Left ventricle myocardium superior (tissue), 1 donor: ENCODE measurements at places on chromosomes 16 and 17.

DNA sequence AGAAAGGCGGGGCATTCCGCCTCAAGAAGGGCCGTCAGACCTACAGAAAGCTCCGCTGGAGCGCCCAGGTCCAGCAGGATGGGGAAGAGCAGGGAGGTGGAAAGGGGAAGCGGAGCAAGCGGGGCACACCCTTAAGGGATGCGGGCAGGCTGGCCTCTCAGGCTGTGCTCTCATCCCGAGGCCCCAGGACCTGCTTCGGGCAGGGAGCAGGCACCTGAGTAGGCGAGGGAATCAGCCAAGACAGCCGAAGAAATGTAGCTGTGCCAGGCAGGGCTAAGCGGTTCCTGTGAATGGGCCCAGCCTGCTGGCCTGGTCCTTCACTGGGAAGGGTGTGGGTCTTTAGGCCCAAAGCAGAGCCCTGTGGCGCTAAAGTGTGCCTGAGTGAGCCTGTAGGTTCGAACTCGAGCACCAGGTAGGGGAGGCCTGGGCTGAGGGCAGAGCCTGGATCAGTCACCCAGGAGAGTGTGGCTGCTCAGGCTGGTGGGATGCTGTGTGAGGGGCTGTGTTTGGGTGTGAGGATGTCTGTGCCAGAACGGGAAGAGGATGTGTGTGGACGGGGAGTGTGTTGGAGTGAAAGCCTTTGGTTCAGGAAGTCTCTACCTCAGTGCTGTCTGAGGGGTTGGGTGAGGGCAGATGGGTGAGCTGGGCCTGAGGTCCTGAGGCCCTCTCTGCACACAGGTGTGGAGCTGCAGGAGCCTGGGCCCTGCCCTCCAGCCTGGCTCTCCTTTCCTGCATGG lies 3.3 kb downstream of the TBX4 start:
- DNase-seq = no peak

DNA sequence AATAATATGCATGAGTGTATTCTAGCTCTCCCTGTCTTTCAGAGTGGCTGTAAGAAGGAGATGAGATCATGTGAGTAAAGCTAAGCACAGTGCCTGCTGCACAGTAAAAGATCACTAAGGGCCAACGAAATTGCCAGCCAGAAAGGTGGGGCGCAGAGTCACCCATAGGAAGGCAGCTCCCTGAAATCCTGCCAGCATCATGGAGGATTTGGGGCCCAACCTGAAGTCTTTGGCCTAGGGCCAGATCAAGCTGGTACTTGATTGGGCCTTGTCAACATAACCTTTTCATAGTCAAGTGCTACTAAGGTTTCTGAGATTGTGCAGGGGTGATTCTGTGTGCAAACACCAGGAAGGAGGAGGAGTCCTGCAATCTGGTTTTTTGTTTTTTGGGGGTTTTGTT lies 16.5 kb downstream of the SCNN1B start:
- DNase-seq = no peak

DNA sequence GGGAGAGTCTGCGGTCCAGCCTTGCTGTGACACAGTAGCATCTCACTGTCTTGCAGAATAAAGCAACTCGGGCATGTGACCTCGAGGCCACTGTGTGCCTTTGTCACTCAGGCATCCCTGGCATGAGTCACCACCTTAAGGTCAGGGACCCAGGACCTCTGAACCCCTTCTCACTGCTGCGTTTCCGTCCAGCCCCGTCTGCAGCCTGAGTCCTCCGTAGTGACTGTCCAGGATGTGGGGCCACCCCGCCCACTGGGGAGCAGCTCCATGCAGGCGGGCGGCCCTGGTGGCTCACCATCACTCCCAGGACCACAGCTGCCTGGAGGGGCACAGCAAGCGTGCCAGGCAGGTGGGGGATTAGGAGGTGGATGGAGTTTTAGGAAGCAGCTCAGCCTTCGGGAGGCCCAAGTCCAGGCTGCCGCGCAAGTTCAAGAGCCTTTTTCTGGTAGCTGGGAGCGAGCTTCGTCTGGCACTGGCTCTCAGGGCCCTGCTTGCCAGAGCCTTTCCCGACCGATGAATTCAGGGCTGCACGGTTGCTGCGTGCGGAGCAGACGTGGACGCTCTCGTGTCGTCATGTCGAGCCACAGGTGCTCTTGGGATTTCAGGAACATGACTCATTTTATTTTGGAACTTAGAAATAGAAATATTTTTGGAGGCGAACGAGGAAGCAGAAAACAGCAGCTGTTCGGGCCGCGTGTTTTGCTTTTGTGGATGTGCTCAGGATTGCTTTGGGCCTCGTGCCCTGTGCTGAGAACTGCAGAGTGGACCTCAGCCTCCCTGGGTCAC lies 16.8 kb downstream of the KCTD5 start:
- no peak for DNase-seq

GRCh38 chr16:66131156-66131807 lies 235.2 kb upstream of the CDH5 start:
- no peak for DNase-seq

- no peak for DNase-seq
Observed at GRCh38 chr16:82671741-82672140, 45.0 kb downstream of the CDH13 start.

DNA sequence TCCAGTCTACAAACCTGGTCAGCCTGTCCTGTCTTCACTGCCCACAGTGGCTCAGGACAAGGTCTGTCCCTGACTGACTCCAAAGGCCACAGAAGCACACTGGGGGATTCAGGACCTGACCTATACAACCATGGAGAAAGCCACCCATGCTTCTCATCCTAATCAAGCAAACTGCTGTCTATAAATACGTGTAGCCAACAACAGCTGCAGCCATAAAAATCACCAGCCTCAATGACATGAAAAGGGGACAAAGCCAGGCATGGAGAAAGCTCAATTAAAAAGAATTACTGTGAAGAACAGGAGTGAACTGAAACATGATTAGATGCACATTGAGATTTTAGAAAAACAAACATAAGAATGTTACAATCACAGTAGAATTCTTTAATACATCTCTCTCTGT lies 170.1 kb downstream of the CDK5R1 start:
- no peak for DNase-seq

GRCh38 chr16:65725156-65725845 lies 603.4 kb upstream of the CDH11 start:
- DNase-seq = no peak

GRCh38 chr17:34377078-34377823 lies 14.2 kb upstream of the CCL1 start:
- DNase-seq = no peak

- DNase-seq = no peak
Observed at GRCh38 chr16:75096656-75097055, 19.9 kb downstream of the LDHD start.

- DNase-seq = no peak
Observed at GRCh38 chr16:86030116-86030515, 131.2 kb downstream of the IRF8 start.

- no peak for DNase-seq
Observed at GRCh38 chr17:33551911-33552310, 258.8 kb upstream of the ASIC2 start.

DNA sequence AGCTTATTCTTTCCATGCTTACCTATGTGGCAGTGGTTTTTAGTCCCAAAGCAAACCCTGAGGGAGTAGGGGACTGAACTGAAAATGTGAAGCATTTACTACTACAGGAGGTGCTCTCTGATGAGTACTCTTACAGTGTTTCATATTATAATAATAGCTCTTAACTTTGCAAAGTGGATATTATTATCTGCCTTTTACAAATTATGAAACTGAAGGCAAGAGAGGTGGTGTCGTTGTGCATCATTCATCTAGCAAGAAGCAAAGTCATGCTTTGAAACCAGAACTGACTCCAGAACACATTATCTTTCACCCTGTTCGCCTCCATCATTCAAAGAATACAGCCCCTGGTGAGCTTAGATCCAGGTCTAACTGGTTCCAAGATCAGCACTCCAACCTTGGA lies 8.2 kb upstream of the KCNH6 start:
- DNase-seq = no peak

GRCh38 chr17:51184124-51184523 lies 17.9 kb downstream of the NME2 start:
- no peak for DNase-seq

DNA sequence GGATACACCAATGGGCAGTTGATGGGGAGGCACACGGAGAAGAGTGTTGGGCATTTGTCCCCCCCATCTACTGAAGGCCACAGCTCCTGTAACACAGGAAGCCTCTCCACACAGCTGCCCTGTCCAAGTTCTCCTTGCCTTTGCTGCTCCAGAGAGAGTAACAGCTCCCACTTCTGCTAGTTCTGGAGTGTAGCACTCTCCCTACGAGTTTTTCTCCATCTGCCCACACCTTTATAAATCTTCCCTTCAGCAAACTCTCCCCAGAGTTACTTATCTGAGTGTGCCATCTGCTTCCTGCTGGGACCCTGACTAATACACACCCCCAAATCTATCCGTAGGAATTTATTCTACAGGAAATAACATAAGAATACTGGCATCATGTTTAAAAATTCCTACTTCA lies 42.6 kb upstream of the ERN1 start:
- no peak for DNase-seq

DNA sequence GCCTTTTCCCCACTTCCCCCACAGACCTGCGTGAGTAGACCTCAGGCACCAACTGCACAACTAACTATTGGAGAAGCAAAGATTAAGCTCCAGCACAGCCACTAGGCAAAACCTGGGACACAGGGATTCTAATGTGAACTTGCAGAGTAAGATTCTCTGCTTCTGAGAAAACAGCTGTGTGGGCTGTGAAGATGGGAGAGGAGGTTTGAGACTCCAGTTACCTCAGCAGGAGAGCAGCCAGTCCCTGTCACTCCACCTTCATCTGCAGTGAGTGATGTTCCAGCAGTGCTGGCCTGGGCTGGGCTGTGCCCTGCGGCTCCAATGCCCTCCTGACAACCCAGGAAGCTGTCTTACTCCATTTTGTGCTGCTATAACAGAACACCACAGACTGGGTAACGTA lies 18.0 kb upstream of the ABAT start:
- DNase-seq = no peak

DNA sequence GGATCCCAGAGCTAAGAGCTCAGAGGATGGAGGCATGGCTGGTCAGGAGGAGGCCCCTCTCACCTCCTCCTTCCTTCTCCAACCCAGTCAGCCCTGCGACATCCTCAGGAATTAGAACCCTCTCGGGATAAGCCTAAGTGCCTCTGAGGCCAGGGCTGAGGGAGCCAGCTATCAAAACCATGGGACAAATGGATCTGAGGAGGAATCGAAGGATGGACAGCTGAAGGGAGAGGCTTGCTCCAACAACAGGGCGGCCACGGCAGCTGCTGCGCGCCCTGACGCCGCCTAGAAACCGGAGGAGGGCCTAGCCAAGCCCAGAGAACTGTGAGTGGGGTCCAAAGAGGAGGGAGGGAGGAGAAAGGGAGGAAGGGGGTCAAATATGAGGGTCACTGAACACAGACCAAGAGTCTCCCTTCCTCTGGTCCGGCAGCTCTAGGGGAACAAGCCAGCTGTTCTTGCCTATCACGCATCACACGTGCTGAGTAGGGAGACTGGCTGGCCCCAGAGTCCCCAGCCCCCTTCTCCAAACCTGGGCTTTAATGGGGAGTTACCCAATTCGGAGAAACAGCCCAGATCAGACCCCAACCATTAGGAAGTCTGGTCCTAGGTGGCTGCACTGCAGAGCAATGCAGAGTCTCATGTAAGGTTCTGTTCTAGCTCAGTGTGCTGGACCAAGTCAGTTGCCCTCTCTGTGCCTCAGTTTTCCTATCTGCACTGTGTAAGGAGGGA lies 5.9 kb upstream of the HOXB13 start:
- no peak for DNase-seq

- DNase-seq = no peak
Observed at GRCh38 chr17:21687136-21687953, 5.0 kb upstream of the KCNJ18 start.

DNA sequence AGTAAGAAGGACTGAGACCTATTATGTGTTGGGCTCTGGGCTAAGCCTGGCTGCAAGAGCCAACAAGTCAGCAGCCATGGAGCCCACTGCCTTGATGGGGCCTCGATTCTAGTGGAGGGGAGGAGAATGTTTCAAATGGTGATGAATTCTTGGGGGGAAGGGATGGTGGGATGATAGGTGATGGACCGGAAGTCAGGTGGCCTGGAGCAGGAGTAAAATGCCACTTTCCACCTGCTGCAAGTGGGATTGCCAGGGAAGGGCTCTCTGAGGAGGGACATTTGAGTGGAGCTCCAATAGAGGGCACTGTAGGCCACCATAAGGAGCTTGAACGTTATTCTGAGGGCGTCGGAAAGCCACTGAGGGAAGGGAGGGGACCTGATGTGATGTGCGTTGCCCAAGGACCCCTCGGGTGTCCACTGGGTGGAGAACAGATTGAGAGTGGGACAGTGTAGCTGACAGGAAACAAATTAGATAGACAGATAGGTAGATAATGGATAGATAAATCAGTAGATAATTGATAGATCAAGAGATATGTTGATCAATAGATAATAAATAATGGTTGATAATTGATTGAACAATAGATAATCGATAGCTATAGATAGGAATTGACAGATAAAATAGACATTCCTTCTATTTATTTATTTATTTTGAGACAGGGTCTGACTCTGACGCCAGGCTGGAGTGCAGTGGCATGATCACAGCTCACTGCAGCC lies 18.2 kb upstream of the NXPH3 start:
- no peak for DNase-seq

DNA sequence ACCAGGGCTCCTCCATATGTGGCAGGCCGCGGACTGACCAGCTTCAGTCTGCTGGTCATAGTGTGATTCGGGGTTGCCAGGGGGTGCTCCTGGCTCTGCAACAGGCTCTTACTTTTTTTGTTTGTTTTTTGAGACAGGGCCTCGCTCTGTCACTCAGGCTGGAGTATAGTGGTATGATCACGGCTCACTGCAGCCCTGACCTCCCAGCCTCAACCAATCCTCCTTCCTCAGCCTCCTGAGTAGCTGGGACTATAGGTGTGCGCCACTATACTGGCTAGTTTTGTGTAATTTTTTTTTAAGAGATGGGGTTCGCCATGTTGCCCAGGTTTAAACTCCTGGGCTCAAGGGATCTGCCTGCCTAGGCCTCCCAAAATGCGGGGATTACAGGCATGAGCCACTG lies 11.8 kb upstream of the KCNH6 start:
- DNase-seq = no peak

DNA sequence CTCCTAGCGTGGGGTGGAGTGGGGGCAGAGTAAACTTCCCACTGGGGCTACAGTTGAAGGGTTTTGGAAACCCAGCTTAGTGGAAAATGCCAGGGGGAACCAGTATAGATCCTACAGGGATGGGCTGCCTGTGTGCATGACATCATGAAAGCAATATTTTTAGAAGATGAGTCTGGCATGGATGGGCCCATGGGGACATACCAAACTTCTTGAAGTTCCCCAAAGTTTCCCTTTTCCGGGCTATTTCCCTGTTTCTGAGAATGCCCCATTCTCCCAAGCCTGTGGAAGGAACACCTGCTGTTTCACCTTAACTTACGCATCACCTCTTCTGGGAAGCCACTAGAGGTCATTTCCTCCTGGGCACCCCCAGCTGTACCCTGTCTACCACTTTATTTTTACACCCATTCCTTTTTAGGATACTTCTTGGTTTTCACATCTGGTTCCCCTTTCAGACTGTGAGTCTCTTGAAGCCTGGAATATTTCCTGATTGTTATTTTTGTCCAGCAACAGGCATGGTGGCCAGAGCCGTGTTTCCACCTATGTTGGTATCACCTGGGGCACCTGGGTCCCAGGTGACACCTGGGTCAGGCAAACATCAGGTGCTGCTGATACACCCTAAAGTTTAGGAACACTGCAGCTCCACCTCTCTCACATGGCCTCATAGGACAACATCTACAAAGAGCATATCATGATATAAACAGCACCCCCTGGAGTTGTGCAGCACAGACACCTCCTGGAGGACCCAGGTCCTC lies 9.8 kb downstream of the SOCS3 start:
- DNase-seq = no peak
